SK-MEL-5 (cell line): ENCODE measurements at places on chromosomes 5 and 9.
A peak's percentile ranks its signal among the peaks of the same experiment; 100 is the strongest.

- peak; percentile 79 for DNase-seq
These were observed 63.5 kb downstream of the ZNF474 start for GRCh38 chr5:122192497-122193496.

- no peak for DNase-seq
These were observed 48.4 kb upstream of the PWWP2A start for GRCh38 chr5:160167624-160168165.

DNA sequence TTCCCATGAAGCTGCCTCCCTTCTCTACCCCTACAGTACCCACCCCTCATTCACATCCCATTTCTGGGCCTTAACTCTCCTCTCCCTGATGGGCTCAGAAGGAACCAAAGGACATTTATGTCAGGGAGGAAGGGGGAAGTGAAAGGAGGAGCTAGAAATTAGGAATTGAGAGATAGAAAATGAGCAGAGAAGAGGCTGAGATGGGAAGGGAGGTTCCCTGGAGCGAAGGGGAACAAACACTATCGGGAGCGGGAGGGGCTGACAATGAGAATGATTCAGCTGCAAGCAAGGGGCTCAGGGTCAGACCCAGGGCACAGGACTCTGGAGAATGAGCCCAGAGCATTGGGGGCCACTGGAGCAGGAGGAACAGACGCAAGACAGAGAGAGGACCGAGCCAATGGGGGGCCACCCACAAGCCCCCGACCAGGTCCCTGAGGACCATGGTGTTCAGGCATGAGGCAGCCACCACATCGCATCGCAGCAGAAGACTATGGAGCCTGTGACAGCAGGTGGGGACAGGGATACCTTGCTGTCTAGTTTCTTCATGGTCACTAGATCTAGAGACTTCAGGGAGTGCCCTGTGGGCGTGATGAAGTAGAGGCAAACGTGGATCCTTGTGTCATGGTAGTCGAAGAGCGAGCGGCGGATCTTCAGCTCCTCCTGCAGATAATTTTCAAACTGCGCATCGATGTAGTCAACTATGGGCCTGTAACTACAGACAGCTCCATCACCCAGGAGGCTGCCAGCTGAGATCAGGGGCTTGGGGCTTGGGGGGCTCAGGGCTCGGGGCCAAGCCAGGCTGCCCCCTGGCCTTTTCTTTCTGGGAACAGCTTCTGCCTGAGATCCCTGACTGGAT is 13.6 kb downstream of the SEPTIN8 start:
- DNase-seq: no peak

DNA sequence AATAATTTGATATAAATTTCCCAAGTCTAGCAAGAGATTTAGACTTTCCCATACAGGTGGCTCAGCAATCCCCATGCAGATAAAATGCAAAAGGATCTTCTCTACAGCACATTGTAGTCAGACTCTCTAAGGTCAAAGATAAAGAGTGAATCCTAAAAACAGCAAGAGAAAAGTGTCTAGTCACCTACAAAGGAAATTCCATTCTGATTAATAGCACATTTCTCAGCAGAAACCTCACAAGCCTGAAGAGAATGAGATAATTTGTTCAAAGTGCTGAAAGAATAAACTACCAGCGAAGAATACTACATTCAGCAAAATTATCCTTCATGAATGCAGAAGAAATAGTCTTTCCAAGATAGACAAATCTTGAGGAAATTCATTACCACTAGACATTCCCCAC is 493.3 kb downstream of the PRELID2 start:
- DNase-seq: no peak

GRCh38 chr5:78886341-78887230 is 98.5 kb downstream of the ARSB start:
- DNase-seq: peak; percentile 38

DNA sequence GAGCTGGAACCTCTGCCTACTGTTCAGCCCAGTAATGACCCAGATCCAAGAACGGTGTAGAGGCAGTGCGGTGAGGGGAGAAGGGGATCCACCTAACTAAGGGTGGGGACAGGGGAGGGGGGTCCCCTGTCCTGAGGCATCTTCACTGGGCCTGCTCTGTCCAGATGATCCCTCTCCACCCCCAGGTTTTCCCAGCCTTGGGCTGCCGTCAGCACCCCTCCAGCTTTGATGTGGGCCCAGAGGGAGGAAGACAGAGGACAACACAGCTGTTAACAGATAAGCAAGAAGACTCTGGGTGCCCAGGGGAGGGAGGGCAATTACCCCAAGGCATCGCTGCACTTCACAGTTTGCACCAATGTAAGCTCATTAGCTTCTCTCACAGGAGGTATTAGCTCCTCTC is 19.3 kb downstream of the BICD2 start:
- DNase-seq: no peak

GRCh38 chr9:16145196-16145950 is 592.5 kb downstream of the CCDC171 start:
- peak; percentile 3 for DNase-seq

DNA sequence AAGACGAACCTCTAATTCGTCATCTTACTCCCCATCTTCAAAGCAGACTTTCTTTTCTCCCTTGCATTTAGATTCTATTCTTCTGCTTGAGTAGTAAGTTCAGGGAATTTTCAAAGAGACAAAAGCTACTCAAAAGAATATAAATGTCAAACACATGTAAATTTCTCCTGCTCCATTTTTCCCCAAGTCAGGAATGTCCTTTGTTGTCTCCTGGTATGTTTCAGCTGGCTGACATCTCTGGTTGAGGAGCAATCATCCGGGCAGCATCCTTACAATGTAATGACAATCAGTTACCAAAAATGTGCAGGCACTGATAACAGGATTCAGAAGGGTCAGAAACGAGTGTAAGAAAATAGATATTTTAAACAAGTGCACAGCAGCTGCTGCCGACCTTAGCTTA is 47.6 kb upstream of the PPP1R2B start:
- DNase-seq: no peak

- no peak for DNase-seq
These were observed 152.8 kb downstream of the PRELID2 start for GRCh38 chr5:145682197-145682899.

- no peak for DNase-seq
These were observed 253.3 kb downstream of the DMAC1 start for GRCh38 chr9:7546261-7546660.

DNA sequence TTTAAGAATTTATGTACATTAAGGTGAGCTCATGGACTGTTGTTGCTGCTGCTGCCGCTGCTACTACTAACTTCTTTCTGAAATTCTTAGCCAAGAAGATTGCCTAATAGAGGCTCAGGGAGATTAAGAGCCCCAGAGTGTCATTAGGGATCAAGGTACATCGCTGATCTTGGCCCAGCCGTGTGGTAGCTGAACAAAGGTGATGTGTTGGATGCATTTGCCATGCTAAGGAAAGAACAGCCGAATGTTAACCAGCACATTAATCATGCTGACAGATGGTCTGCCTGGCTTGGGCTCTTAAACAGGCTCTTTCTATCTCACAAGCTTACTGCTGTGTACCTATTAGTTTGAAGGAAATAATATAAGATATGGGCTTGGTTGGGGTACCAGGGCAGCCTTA is 137.1 kb downstream of the KCTD16 start:
- DNase-seq: no peak

DNA sequence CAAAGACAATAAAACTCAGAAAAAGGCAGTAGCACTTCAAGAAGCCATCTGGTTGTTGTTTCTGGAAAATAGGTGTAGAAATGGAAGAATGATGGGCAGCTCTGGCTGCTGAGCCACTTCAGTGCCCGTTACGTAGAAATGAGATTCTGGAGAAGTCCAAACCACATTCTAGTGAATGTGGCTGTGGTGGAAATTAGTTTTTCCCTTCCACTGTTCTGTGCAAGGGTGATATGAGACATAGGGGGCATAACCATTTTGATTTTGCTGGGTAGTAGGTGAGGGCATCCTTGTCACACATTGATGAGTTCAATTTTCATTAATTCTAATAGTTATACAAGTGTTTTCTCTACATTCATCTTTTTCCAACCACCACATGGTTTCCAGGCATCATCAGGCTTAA is 275.1 kb downstream of the MCTP1 start:
- no peak for DNase-seq

GRCh38 chr9:109473329-109473728 is 24.8 kb downstream of the PTPN3 start:
- DNase-seq: no peak

DNA sequence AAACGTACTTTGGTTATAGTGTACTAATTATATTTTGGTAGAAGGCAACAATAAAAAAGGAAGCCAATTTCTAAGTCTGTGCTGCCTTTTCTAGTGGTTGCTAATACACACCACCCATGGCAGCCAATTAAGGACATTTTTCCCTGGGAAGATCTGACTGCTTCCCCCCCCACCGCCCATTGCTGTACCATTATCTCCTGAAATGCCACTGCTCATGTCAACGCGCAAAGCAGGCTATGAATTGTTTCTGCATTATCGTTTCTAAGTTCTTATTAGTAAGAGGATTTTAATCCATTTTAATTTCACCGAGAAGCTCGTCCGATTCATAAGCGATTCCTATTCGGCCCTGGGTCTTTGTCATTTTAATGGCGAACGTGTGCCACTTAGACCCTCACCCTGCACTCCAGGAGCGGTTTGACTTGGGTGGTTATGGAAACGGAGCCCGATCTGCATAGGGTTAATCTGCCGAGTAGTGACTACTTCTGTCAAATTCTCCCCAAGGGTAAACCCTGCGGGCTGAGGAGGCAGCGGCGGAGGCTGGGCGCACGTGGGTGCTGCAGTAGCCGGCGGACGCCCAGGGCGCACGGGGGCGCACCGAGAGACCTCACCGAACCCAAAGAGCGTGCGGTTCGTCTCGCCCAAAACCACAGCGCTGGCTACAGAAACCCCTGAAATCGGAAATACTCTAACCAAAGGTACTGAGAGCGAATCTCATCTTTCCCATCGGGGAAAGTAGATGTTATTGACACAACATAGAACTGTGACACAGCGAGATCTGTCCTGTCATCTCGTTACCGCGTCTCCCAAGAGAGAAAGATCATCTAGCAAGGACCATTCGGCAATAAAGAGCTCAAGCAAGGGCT is 55.8 kb upstream of the SHC3 start:
- no peak for DNase-seq

- peak; percentile 98 for DNase-seq
These were observed 73.8 kb downstream of the AMBP start for GRCh38 chr9:114004221-114004716.

DNA sequence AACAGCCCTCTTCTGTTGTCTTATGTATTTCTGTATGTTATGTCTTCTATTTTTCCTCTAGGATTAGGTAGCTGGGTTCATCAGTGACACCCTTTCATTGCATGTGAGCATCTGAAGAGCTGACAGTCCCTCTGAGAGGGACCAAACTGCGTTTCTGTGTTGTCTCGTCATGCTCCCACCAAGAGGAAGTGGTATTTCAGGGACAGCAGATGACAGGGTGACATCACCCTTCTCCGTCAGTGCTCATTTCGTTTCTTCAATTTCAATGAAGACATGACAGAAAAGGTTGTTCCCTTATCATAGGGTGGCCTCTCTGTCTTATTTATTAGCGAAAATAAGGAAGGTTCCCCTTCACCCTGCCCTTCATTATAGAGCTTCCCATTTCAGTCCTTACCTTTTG is 225.9 kb upstream of the NR4A3 start:
- DNase-seq: no peak

DNA sequence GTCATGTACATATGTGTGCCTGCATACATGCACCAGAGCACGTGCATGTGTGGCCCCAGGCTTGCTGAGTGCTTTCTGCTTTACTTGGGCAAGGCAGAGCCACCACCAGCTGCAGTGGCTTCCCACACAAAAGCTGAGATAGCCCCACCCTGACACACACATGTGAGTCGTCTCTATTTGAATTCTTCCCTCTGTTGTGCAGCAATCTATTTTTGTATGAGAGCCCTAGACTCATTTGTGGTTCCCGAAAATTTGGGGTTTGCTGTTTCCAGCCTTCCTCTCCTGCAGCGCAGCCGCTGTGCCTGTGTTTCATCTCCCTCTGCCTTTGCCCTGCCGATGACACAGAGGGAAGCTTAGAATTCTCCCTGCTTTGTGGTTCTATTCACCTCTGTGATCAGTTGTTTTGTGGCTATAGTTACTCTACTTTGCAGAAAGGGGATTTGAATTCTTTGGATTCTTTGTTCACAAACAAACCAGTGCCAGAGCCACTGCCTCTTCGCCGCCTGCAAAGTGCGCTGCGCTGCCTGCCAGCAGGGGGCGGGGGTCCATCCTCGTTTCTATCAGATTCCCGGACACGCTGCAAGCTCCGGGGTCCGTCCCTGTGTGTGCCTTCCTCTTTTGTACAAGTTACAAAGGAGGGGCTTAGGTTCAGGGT is 95.8 kb upstream of the DAP start:
- peak; percentile 56 for DNase-seq

DNA sequence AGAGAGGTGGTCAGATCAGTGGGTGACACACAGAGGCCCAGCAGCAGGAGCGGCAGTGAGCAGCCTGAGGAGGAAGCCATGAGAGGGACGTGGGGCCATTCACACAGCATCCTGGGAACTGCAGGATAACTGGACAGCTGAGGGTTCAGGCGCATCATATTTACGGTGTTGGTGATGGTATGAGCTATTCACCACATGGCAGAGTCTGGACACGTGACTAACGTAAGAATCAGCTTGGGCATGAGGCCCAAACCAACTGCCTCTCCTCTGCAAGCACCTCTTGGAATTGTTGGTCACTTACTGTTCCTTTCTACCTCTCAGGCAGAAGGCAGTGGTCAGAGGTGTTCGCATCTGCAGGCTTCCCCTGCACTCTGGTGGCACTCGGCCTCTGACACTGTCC is 141.1 kb downstream of the ENTREP1 start:
- no peak for DNase-seq

GRCh38 chr9:87713278-87713987 is 12.5 kb upstream of the CTSL start:
- DNase-seq: peak; percentile 98

- DNase-seq: no peak
These were observed 129.3 kb downstream of the GCNT1 start for GRCh38 chr9:76588316-76588715.

GRCh38 chr9:126459126-126459525 is 132.5 kb downstream of the MVB12B start:
- DNase-seq: no peak

- no peak for DNase-seq
These were observed 542.1 kb upstream of the ARRDC3 start for GRCh38 chr5:91925249-91925648.

DNA sequence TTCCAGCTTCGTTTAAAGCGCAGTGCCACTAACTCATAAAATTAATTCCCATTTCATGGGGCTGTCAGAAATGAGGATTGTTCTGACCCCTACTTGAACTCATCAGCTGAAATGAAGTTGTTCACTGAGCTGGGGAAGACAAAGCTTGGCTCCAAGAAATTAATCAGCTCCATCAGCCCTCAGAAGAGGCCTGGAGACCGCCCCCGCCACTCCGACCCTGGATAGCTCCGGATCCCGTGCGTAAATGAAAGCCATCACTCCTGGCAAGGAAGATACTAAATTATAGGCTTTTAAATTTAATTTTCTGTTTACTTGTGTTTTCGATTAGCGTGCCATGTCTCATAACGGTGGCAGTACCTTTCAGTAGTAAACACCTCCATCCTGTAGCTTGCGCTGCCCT is 142.8 kb upstream of the IRX2 start:
- no peak for DNase-seq

GRCh38 chr9:126991183-126991582 is 76.6 kb downstream of the RALGPS1 start:
- DNase-seq: no peak

GRCh38 chr5:96610747-96611146 is 51.4 kb upstream of the CAST start:
- no peak for DNase-seq

GRCh38 chr9:8880060-8880459 is 1080.5 kb upstream of the DMAC1 start:
- DNase-seq: no peak
